Bone marrow (tissue), 2 donors: ENCODE measurements at places on chromosomes 4 and X.

DNA sequence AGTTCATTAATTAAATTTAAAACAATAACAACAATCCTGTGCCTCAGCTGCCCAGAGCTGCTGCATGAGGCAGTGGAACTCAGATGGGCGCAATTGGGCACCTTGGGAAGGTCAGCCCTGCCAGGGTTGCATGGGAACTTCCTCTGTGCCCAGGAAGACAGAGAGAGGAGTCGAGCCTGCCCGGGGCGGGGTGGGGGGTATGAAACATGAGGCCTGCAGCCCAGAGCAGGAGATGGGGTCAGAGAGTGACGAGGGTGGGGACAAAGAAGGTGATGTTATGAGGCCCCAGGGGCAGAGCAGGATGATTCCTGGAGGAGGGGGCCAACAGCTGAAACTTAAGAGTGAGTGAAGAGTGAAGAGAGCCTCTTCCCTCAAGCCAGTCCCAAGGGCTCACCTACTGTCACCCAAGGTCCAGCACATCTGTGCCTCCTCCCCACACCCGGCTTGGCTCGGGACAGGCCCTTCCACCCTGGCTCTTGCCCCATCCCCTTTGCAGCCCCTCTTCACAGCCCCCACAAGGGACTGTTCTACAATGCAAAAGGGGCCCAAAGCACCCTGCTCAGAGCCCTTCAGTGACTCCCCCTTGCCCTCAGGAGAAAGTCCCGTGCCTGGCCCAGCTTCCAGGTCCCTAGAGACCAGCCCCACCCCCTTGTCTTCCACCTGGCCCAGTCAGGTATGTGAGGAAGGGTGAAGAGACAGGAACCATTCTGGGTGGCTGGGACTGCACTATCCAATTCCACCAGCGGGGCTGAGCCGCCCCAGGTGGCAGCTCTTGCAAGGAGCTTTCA is 31.4 kb downstream of the HMX1 start:
- no peak for DNase-seq

GRCh38 chr4:54231419-54231767 is 2.3 kb downstream of the PDGFRA start:
- DNase-seq, result no peak

GRCh38 chr4:38857354-38858096 is 908 bp upstream of the TLR6 start:
- peak; percentile 73 for DNase-seq

DNA sequence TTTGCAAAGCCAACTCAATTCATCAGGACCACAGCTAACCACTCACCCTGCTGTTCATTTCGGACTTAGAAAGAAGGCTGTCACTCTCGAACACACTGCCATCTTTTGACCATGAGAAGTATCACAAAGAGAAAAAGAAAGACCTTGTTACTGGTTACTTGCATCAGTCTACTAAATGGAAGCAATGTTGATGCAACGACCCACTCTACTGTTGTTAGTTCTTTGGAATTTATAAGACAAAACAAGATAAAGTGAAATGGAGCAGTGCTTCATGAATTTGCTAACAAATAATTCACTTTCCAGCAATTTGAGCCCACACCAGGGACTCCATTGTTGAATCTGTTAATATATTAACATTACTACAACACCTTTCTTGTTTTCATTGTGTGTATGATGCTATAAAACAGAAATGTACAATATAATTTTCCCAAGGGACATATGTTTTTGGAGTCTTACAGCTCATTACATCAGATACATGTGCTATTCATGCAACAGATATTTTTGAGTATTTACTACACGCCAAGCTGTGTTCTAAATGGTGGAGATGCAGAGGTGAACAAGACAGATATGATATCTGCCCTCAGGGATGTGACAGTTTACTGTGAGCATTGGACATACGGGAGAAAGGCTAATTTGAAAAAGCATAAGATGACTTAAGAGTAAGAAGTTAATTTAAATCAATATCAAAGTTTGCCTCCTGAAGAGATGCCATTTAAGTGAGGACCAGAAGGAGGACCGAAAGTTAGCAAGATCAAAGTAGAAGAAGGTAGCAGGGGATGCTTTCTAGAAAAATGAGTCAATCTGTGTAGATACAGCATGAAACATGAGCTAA is 87.2 kb downstream of the AREG start:
- DNase-seq, result peak; percentile 39

- no peak for DNase-seq
Observed at GRCh38 chrX:140589657-140590056, 84.8 kb upstream of the SOX3 start.

GRCh38 chrX:18582910-18583493 is 88.9 kb downstream of the RS1 start:
- no peak for DNase-seq

- no peak for DNase-seq
Observed at GRCh38 chrX:40237731-40238178, 140.0 kb upstream of the BCOR start.

DNA sequence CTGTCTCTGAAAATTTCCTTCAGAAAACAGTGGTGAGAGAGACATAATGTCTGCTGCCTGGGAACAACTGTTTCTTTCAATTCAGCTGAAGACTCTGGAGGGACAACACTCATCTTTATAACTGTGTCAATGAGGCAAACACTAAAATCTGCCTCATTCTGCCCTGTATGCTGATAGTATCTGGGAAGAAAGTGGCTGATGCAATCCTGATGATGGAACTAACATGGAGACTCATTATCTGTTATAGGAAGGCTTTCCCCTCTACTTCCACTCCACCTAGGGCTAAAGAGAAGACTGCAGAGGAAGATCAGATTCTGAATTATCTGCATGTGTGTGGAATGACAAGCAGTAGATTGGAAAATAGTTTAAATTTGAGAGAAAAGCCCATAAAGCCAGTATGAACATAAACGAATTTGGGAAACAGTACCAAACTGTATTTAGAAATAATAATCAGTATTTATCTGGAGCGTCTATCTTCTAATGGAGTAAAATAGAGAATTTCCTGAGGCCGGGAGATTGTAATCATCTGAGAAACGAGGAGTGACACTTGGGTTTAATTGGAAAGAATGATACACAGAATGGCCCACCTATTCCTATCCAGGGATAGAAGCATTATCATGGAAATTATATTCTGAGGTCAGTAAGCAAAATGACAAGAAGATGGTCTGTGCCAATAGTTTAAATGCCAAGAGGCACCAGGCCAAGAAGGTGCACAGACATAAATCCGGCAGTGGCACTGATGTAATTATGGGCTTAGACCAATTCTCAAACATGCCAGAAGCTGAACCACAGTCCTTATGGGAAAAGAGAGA is 85.4 kb downstream of the SHISA3 start:
- DNase-seq, result no peak

- DNase-seq, result no peak
Observed at GRCh38 chr4:71293705-71294104, 45.1 kb upstream of the SLC4A4 start.

DNA sequence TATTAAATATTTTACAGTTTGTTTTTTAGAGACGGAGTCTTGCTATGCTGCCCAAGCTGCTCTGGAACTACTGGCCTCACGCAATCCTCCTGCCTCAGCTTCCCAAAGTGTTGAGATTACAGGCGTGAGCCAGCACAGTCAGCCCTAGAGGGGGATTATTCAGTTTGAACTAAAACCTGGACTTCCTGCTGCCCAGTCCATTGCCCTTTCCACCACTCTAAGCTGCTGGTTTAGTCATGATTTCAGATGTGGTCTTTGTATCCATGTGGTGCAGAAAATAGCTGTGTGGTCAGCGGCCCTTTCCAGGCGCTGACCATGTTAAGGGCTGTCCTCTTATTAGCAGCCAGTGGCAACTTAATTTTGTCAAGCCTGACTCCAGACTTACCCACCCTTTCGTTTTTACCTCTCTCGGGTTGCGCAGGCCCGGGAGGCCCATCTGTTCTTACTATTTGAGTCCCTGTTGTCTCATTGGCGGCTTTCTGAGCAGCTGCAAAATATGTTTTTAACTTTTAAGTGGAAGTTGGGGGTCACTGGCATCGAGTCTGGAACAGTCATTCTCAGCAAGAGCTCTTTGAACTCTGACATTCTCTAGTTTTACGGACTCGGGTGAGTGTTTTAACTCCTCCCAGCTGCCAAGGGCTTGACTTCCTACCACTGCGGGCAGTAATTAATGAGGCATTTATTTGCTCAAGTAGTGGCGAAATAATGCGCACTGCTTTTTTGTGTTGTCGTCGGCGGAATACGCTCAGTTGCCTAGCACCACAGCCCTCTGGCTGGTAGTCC is 773 bp upstream of the VMA21 start:
- peak; percentile 17 for DNase-seq

DNA sequence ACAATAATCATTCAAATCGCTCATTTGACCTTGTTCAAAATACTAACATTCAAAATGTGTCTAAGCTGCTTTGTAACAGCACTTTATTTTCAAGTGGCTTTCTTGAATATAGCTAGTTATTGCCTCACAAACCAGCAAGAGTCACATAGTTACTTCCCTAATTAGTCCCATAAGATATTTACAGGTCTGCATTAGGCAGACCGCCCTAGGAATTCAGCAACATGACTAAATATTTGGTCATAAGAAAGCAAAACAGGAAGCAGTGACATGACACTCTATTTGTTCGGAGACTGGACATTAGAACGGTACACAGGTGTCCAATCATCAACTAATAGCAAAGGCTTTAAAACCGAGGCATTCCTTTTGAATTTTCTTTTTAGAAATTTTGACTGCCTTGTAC is 262.0 kb downstream of the COL25A1 start:
- no peak for DNase-seq
